ENCODE measurements at places on chromosomes 2 and 18. TPM values are rescaled to one million over a fixed set of nuclear protein-coding genes. Genes with fewer than 3 reads are reported as not detected.

TEX44 gene
- total RNA-seq = not detected

TIGD1 gene
- 8.7 TPM for total RNA-seq

AKAIN1 gene
- not detected for total RNA-seq

ASIC4 gene
- total RNA-seq = not detected

SH3BP4 gene
- 0.54 TPM for total RNA-seq

EVX2 gene
- total RNA-seq = not detected

TFPI gene
- not detected for total RNA-seq

DSC3 gene
- total RNA-seq = not detected

GDF7 gene
- not detected for total RNA-seq

CXCR1 gene
- total RNA-seq = not detected

CMPK2 gene
- total RNA-seq = 3.2 TPM

RAB6C gene
- total RNA-seq = not detected

CAMKMT gene
- 14.1 TPM for total RNA-seq

SCTR gene
- total RNA-seq = not detected

DNAH6 gene
- 1.3 TPM for total RNA-seq

DSC2 gene
- total RNA-seq = not detected

CCDC85A gene
- total RNA-seq = not detected

CLHC1 gene
- 5.6 TPM for total RNA-seq

BOLL gene
- not detected for total RNA-seq

TEKT4 gene
- not detected for total RNA-seq

OR6B2 gene
- not detected for total RNA-seq

PXDN gene
- total RNA-seq = 0.58 TPM

GPR45 gene
- total RNA-seq = not detected

TUBA3D gene
- not detected for total RNA-seq

NCKAP1 gene
- total RNA-seq = 3.9 TPM

SCN7A gene
- total RNA-seq = not detected

CUL3 gene
- total RNA-seq = 76.7 TPM

SLC23A3 gene
- total RNA-seq = 1.1 TPM

PLGLB1 gene
- total RNA-seq = 0.45 TPM

CRYGD gene
- not detected for total RNA-seq

CHST9 gene
- total RNA-seq = not detected

C1QL2 gene
- not detected for total RNA-seq

TMEM169 gene
- 0.76 TPM for total RNA-seq

MALL gene
- total RNA-seq = not detected

ITPRIPL1 gene
- total RNA-seq = 28.2 TPM

CYP1B1 gene
- total RNA-seq = 3.6 TPM

PTPRM gene
- 3.0 TPM for total RNA-seq

SIX2 gene
- total RNA-seq = not detected

SKOR2 gene
- not detected for total RNA-seq

TLX2 gene
- total RNA-seq = not detected

ADI1 gene
- total RNA-seq = 18.2 TPM

MARCO gene
- total RNA-seq = not detected

ALPI gene
- not detected for total RNA-seq

LYPD6B gene
- total RNA-seq = not detected

RAD51AP2 gene
- total RNA-seq = not detected
